GF-D8 (cell line): ENCODE measurements at places on chromosomes 2 and 18.

GRCh38 chr2:68813596-68813995 is 57.6 kb downstream of the BMP10 start:
- no peak for DNase-seq

GRCh38 chr2:5453220-5454050 is 238.7 kb upstream of the SOX11 start:
- no peak for DNase-seq

DNA sequence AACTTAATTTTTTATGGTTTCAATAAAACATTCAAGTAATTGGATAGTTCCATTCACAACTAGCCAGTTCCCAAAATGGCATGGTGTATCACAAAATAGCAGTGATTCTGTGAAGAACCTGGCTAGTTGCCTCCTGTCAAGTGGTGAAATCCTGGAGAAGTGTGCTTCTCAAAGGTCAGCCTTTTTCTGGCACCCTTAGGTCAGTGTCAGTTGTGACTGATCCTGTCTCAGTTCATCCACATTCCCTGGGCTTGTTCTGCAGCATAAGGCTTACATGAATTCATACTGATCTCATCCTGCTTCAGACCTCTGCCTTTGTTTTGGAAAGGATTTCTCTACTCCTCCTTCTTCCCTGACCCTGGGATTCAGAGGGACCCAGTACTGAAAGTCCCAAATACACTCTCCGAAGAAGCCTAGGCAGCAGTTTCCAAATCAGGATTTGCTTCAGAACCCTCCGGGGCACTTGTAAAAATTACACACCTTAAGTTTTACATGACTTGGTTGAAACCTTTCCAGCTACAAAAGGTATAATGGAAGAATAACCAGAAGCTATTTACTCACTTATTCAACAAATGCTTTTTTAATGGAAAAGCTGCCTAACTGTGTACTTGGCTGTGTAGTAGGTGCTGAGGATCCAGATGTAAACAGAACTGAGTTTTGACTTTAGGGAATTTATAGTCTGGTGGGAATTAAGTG is 11.0 kb downstream of the MAP3K20 start:
- DNase-seq = no peak

DNA sequence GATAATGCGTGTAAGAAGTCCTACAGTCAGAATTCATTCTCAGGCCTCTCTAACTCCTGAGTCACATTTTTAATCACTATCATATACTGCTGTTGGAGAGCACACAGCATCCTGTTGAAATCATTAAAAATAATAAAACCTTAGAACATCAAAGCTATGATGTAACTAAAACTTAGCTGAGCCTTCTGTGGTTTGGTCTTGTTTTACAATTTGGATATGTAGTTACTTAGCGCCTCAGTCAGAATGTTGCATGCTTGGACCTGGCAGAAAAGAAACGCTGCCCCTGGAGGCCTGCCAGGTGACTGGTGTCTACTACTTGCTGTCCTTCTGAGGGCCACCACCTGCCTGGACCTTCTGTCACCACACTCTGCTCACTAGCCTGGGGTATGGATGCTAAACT is 261.1 kb upstream of the RASGRP3 start:
- no peak for DNase-seq

DNA sequence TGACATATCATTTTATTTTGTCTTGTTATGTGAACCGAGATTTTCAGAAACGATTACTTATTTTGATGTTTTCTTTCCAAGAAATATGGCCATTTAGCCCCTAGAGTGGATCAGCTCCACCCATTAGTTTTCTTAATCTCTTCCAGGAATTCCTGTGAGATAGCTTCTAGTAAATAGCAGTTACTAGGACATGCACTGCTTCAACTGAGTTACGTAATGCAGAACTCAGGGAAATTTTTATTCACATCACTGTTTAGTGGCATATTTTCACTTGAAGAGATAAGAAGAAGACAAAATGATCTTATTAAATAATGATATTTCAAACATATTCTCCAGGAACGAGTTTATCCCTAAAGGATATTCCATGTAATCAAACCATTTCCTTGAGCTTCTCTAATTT is 573.5 kb upstream of the CNTNAP5 start:
- no peak for DNase-seq

DNA sequence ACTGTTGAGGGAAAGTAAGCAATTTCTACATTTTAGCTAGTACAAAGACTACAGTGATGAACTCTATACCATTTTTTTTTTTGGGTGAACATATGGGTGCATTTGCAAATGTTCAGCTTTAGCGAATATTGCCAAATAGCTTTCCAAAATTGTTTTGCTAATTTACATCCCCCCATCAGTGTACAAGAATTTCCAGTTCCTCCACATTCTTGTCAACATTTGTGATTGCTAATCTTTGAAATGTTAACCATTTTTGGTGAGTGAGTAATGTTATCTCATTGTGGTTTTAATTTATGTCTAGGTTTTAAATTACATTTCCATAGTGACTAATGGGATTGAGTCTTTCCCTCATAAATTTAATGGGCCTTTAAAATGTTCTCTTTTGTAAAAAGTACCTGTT is 16.4 kb upstream of the CNRIP1 start:
- no peak for DNase-seq

DNA sequence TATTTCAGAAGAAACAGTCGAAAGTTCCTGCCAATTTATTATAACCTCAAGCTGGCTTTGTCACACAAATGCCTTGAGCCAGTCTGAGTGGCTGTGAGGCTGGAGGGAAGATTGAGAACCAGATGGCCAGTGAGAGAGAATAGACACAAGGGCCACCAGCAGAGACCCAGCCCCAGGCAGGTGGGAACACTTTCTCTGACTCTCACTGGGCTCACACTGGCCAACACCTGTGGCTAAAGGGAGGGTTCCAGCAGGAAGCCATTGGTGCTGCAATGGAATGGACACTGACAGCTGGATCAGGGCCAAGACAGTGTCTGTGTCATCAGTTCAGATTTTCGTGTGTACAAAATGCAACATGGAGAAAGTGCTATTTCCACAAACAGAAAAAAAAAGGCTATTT is 29.9 kb downstream of the LOXHD1 start:
- no peak for DNase-seq

DNA sequence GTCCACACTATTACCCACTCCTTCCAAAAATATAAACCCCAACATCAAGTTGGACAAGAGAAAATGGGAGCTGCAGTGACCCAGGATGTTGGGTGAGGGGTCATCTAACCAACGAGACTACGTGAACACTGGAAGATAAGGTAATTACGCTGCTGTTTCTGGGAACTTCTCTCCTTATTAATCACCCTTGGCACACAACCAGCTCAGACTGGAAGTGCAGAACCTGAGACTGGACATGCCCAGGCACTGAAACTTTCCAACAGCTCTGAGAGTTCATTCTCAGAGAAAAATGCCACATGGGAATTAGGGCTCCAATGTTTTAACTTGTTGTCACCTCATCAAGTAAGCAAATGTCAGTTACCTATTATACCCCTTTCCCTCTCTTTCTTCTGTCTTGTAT is 135.3 kb downstream of the CCDC148 start:
- DNase-seq = no peak

GRCh38 chr2:19473350-19473749 is 114.9 kb upstream of the OSR1 start:
- no peak for DNase-seq

- no peak for DNase-seq
Observed at GRCh38 chr2:199364153-199364552, 93.6 kb downstream of the SATB2 start.

GRCh38 chr2:66574701-66575624 is 140.0 kb downstream of the MEIS1 start:
- peak; percentile 66 for DNase-seq

GRCh38 chr2:45960057-45960863 is 308.8 kb downstream of the PRKCE start:
- DNase-seq = no peak

GRCh38 chr2:179677077-179677688 is 184.2 kb downstream of the ZNF385B start:
- no peak for DNase-seq

GRCh38 chr2:12168791-12169388 is 422.5 kb downstream of the LPIN1 start:
- DNase-seq = no peak

DNA sequence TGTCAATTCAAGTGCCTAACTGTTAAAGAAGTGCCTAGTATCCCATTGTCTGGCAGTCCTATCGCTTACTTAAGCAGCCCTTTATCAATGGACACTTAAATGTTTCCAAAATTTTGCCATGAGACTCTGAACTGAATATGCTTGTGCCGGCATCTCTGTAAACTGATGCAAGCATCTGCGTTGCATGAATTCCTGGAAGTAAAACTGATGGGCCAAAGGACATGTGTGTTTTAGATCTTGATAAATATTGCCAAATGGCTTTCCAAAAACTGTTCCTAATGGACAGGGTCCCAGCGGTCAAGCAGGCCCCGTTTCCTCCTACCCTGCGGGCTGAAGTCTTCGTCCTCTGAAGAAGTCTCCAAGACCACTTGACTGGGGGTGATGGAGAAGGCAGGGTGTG is 121.3 kb upstream of the ZNF516 start:
- no peak for DNase-seq

DNA sequence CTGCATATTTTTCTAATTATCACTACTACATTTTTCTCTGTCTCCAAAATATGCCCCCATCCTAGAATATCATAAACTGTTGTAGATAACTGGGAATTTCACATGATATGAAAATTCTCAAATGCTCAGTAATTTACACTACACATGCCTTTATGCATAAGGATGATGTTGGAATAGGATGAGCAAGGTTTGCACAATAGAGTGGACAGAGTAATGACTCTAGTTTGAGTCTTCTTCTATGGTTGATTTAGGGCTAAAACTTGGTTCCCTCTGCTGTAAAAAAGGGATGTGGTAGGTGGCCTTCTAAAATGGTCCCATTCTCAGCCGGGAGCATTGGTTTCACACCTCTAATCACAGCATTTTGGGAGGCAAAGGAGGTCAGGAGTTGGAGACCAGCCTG is 129.9 kb downstream of the BCL11A start:
- no peak for DNase-seq

DNA sequence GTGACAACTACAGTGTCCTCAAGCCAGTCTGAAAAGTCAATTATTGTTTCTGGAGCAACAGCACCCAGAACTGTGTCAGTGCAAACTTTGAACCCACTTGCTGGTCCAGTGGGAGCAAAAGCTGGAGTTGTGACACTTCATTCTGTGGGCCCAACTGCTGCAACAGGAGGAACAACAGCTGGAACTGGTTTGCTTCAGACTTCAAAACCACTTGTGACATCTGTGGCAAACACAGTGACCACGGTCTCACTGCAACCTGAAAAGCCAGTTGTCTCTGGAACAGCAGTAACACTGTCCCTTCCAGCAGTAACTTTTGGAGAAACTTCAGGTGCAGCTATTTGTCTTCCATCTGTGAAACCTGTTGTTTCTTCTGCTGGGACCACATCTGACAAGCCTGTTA is 59.8 kb downstream of the TAF4B start:
- peak; percentile 51 for DNase-seq
